Inflammatory macrophage treated with lipopolysaccharide for 4 hours (primary cell): ENCODE measurements at places on chromosomes 5 and 9.
A peak's percentile ranks its signal among the peaks of the same experiment; 100 is the strongest.

- DNase-seq = no peak
Observed at GRCh38 chr5:109640976-109641375, 48.8 kb upstream of the MAN2A1 start.

DNA sequence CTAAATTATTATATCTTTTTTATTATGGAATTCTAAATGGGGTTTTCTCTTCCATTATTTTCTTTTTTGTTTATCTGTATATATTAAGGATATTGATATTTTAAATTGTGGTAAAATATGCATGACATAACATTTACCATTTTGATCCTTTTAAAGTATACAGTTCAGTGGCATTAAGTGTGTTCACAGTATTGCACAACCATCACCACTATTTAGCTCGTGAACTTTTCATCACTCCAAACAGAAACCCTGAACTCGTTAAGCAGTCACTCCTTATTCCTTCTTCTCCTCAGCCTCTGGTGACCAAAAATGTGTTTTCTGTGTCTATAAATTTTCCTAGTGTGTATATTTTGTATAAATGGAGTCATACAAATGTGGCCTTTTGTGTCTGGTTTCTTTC, 188.2 kb downstream of the CCDC171 start:
- DNase-seq = no peak

DNA sequence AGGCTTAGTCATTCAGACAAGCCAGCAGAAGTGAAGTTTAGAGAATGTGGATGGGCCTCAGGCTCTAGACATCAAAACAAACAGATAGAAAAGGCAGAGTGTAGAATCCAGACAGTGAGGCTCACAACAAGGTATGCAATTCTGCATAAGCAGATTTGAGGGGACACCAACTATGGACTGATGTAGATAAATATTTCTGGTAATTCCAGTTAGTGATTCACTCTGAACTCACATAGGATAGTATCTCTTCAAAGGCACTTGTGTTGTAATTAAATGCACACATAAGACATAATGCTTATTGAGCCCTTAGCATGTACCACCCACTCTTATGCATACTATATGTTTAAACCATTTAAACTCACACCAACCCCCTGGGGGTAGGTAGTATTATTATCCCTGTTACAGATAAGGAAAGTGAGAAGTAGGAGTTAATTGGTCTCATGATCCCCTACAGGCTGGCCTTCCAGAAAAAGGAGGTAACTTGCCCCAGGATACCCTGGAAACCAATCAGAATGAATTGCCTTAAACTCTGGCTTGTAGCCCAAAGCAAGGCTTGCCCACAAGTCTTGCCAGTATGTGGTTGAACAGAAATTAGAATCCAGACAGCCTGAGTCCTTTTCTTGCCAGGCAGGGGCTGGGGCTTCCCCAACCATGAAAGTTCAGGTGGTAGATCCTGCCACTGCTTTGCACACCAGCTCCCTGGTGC, 39.5 kb upstream of the HSPB3 start:
- no peak for DNase-seq

- no peak for DNase-seq
Observed at GRCh38 chr9:95715868-95716435, 159.5 kb upstream of the ERCC6L2 start.

DNA sequence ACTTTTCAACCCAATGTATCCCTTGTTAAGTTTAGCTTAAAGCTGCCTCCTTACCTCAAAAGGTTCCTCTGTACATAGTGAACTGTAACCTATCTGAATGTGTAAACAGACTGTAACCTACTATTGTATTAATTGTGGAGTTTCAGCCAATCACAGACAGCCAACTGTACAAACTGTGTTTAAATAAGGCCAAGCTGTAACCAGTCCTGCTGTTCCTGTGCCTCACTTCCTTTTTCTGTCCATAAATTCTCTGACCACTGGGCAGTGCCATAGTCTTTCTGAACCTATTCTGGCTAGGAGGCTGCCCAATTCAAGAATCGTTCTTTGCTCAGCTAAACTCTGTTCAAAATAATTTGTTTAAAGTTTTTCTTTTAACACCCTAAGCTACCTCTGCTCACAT, 74.7 kb upstream of the DAPK1 start:
- no peak for DNase-seq

DNA sequence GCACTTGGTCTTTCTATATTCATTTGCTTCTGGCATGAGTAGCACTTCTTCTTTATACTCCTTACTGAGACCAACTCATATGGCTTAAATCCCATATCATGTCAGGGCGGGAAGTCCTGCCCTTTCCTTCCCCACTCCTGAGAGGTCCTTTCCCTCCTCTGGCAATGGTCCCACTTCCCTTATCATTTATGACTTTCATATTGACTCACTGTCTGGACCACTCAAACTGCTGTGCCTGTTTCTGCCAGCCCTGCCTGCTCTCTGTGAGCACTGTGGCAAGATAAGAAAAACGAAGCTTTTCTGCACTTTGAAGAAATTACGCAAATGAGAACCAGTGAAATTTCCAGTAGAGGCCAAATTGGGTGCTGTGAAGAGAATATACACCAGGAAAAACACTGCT, 58.1 kb downstream of the ZNF474 start:
- DNase-seq = peak; percentile 4

- no peak for DNase-seq
Observed at GRCh38 chr9:129036923-129037766, 719 bp downstream of the MIGA2 start.

DNA sequence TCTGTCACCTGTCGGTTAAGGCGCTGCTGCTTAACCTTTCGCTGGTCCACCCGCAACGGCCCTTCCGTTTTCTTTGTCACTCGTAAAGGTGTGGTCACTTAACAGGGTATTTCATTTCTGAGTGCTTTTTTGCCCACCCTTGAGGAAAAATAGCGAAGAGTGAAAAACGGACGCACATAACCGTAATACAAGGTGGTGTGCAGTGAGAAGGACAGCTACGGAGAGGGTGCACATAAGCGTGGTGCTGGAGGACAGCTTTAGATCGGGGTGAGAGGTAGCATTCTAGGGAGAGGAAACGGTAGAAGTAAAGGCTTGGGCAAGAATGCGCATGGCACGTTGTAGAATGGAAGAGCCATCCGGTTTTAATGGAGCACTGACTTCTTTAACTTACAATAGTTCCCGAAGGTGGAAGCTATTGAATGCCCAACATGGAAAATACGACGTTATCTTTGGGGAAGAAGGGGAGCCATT, 761 bp downstream of the CCT5 start:
- no peak for DNase-seq

GRCh38 chr9:116178481-116179211, 25.1 kb downstream of the PAPPA start:
- no peak for DNase-seq

GRCh38 chr9:137370865-137371520, 52.0 kb downstream of the EXD3 start:
- no peak for DNase-seq

GRCh38 chr5:143155455-143155854, 248.0 kb downstream of the NR3C1 start:
- DNase-seq = no peak

DNA sequence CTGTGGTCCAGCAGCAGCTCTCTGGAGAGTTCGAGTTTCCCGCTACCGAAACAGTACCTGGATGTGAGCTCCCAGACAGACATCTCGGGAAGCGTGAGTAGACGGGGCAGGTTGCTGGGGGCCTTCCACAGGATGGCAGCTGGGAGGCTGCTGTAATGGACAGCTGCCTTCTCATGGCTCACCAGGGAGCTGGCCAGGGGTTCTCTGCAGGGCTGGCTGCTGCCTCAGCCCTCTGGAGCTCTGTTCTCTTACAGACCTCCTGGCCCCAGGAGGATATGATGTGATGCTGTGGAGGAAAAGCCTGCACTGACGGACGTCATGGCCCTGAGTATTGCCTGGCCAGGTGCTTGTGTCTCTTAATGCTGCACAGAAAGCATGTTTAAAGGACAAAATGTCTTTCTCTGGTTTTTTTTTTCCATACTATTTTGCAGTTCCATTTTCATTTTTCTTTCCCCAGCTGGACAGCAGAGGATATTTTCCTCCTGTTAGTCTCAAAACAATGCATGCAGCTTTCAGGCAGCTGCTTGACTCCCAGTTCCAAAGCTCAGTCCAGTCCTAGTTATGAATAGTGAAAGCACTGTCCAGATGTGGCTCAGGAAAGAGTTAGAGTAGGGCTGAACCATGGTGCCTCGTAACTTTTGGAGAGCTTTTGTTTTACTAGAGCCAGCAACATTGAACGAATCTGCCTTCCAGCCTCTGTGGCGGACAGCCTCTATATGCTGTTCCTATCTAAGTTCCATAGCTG, 77.5 kb upstream of the RARS1 start:
- no peak for DNase-seq

DNA sequence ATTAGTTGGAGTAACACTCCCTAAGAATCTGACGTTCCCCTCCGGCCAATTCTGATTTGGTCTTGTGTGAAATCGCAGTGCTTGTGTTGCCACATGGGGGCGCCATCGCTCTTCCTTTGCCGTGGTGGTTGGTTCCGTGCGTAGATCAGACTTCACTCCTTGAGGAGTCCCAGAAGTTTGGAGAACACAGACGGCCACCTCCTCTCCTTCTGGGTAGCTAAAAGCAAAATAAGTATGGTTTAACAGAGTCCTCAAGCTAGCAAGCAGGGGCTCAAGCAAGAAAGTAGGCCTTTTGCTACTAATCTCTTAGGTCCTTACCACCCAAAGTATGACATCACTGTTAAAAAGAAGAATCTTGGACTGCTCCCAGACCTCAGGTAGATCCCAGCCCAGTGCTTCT, 59.5 kb downstream of the HSPA4 start:
- DNase-seq = peak; percentile 74

- DNase-seq = no peak
Observed at GRCh38 chr5:82396871-82397514, 118.8 kb upstream of the RPS23 start.

DNA sequence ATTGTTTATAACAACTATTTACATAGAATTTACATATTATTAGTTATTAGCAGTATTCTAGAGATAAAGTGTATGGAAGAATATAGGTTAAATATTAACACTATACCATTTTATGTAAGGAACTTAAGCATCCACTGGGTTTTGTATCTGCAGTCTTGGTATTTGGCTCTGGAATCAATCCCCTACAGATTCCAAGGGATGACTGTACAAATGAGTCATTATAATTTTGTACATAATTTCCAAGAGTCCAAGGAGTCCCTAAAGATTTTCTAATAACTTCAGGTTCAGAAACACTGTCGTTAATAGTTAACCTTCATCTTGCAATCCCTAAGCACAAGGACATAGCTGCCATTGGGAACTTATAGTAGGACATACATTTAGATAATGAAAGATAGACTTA, 254.8 kb upstream of the PDE4D start:
- no peak for DNase-seq

DNA sequence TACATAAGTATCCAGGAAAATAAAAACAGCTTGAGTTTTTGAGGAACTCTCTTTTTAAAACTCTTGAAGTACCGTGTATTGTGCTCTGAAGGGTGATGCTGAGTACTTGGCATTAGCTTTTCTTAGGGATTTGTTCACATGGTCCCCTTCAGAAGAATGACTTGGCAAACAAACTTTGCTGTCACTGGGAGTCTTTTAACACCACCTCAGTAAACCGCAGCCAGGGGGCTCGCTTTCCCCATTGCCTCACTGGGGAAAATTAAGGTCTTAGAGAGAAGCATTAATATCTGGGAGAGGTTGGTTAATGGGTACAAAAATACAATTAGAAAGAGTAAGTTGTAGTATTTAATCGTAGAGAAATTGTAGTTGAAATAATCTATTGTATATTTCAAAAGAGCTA, 105.9 kb upstream of the DAP start:
- DNase-seq = no peak

GRCh38 chr9:97363661-97364299, 48.1 kb upstream of the TDRD7 start:
- no peak for DNase-seq

DNA sequence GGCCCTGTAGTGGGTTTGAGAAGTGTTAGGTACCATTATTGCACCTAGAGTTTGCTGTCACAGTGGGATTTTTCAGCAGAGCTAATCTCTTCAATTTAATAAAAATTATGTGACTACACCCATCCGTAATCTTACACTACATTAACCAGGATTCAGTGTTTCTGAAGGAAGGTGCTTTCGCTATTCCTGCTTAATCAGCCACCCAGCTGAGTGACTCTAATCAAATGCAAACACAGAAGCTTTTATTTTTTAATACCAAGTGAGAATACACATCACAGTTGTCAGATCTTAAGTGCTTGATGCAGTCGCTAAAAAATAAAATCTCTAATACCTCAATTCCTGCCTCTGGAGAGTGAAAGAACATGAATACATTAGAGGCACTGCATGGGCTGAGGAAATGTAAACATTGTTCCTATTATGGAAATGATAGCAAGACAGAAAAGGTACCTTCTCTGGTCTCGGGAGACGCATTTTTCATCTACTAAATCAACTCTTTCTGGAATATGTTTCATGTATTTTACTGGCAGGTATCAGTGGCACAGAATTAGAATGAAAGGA, 125.7 kb downstream of the SEMA6A start:
- no peak for DNase-seq

- no peak for DNase-seq
Observed at GRCh38 chr9:15484802-15485201, 26.0 kb downstream of the PSIP1 start.

- peak; percentile 61 for DNase-seq
Observed at GRCh38 chr5:142826741-142827492, 56.7 kb downstream of the ARHGAP26 start.

DNA sequence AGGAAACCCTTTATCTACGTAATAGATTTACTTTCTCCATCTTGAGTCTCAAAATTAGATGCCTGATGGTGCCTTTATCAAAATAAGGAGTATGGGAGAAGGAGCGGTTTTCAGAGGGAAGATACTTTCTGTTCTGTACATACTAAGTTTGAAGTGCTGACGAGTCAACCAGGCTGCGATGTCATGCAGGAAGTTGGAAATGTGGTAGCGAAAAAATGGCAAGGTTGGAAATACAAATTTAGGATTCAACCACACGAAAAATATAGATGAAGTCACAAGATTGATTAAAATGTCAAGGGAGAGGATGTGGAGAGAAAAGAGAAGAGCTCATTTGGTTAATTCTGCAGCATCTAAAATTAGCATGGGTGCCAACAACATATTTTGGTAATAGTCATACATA, 129.5 kb downstream of the FOXD1 start:
- no peak for DNase-seq

DNA sequence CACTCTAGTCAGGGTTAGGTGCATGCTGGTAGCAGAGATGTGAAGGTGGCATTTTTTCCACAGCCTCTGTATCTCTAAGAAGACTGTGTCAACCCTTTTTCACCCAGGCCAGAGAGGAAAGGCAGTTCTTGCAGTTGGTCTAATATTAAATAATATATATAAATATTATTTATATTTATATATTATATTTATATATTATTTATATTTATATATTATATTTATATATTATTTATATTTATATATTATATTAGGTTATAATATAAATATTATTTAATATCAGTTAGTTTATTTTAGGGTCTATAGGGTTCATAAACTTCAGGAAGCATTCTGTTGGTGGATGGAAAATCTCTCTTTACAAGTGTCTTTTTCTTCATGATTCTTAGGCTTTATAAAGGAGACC, 218.6 kb upstream of the DMRTA1 start:
- no peak for DNase-seq

DNA sequence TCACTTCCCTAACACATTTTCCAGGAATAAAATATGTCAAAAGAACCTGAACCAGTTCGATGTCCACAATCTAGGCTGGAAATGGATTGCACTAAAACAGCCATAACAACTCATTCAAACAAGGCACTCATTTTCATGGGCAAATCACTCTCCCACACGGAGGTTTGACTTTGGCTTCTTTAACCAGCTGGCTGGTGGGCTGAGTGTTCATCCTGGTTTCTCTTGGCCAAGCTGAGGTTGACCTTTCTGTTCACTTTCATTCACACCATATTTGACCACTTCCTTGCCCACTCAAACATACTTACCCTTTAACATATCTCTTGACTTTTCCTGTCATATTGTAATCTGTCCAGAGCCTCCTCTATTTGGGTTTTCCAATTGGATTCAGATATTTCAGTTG, 5.4 kb downstream of the IL7R start:
- DNase-seq = no peak
